ENCODE measurements at places on chromosomes 3 and 15.
A peak's percentile ranks its signal among the peaks of the same experiment; 100 is the strongest.

GRCh38 chr3:177041021-177041729, 156.1 kb downstream of the TBL1XR1 start:
- DNase-seq: no peak

DNA sequence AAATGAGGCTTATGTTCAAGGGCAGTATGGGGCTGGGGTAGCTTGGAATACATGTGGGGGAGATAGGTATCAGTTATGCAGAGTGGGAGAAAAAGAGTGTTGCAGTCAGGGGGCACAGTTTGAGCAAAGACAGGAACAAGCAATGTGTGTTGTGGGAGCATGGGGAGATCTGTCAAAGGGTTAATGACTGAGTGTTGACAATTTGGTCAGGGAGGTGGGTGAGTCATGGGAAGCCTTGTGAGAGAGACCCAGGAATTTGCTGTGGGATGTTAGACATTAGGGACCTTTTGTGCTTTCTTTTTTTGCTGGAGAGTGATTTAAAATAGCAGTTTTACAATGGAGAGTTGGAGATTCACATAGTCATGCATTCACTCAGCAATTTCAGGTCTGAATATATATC, 221.6 kb upstream of the NR2E3 start:
- peak; percentile 72 for DNase-seq

- DNase-seq: no peak
Measured at GRCh38 chr3:12192173-12192572, 33.5 kb upstream of the TIMP4 start.

- DNase-seq: no peak
Measured at GRCh38 chr3:183324083-183324482, 71.0 kb downstream of the B3GNT5 start.

- DNase-seq: no peak
Measured at GRCh38 chr15:39804026-39804425, 21.4 kb upstream of the FSIP1 start.

DNA sequence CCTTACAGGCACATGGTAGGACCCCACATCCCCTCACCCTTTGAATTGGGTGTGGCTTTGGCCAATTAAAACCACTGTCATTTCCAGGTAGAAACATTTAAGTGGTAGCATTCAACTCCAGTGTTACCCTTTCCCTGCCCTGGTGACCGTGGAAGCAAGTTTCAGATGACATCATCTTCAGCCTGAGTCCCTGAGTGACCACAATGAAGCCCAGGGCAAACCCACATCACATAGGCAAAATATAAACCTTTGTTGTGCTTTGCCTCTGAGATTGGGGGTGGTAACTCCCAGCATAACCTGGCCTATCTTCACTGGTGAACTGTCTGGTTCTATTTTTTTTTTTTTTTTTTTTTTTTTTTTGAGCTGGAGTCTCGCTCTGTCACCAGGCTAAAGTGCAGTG, 404.0 kb upstream of the WNT5A start:
- DNase-seq: no peak

DNA sequence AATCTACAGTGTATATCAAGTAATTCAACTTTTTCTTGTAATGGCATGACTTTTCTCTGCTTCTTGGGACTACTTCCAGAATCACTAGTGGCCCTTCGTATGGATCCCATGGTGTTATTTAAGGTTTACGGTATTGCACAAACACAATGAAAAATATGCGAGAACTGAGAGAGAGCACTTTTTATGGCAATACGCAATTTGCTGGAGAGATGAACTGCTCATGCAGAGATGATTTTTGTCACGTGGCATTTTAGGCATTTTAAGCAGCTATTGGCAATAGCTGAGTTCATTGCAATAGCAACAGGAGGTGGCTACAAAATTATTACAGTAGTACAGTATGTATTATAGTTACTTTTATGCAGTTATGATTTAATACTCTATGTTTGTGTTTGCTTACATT, 294.0 kb downstream of the UBE2E2 start:
- no peak for DNase-seq

- DNase-seq: no peak
Measured at GRCh38 chr3:32153414-32154204, 47.2 kb downstream of the GPD1L start.

GRCh38 chr15:40229956-40230355, 8.9 kb upstream of the PAK6 start:
- DNase-seq: no peak

- no peak for DNase-seq
Measured at GRCh38 chr3:127655641-127656040, 17.1 kb upstream of the ABTB1 start.

GRCh38 chr3:127747066-127747465, 74.3 kb downstream of the ABTB1 start:
- DNase-seq: no peak

GRCh38 chr15:87213626-87214025, 1042.9 kb downstream of the NTRK3 start:
- no peak for DNase-seq

- no peak for DNase-seq
Measured at GRCh38 chr15:96460106-96460505, 129.6 kb downstream of the NR2F2 start.

DNA sequence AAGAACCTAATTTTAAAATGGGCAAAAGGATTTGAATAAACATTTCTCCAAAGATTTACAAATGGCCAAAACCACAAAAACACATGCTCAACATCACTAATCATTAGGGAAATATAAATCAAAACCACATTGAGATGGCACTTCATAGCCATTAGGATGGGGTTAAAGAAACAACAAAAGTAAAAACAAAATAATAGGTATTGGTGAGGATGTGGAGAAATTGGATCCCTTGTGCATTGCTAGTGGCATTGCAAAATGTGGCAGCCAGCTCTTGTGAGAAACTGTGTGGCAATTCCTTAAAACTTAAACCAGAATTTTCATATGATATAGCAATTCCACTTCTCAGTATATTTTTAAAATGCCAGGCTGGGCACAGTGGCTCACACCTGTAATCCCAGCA, 126.5 kb downstream of the STT3B start:
- DNase-seq: no peak

DNA sequence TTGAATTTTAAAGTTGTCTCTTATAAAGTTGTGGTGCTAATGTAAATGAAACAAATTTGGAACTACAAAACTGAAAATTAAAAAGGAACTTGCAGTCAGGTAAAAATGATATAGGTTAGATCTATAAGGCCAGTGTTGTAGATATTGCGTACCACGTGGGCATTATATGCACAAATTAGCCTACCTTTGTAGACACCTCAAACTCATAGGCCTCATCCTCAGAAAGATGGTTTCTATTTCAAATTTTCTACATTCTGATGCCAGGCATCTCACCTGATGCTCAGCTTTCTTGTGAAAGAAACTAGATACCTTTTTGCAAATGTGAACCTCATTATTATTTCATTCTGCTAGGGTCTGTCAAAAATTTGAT, 25.6 kb downstream of the TMEM207 start:
- DNase-seq: no peak

GRCh38 chr15:85725019-85725418, 69.7 kb downstream of the KLHL25 start:
- no peak for DNase-seq

GRCh38 chr3:73568371-73568862, 56.3 kb downstream of the PDZRN3 start:
- no peak for DNase-seq

- DNase-seq: no peak
Measured at GRCh38 chr3:147413686-147414389, 4.7 kb downstream of the ZIC1 start.

GRCh38 chr3:29370476-29371420, 89.9 kb downstream of the RBMS3 start:
- DNase-seq: no peak

DNA sequence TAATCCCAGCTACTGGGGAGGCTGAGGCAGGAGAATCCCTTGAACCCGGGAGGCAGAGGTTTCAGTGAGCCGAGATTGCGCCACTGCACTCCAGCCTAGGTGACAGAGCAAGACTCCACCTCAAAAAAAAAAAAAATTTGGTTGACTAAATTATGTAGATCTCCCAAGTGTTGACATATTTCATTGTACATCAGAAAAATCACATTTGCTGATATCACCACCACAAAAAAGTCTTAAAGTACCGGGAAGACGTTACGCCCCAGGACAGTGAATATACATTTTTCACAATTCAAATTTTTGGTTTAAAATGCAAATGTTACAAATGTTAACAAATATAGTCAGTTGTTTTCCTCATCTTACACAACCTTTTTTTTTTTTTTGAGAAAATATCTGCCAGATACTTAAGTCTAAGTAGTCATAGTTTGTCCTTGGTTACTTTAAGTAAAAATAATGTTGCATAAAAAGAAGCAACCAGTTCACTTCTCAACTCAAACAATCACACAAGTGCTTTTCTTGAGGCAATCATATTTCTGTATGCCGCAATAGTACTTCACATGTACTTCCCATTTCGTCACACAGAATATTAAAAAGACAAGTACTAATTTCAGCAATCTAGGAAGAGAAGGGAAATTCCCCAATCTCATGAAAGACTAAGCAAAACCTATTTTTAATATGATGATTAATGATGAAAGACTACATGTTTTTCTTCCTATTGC, 41.0 kb upstream of the TCF12 start:
- DNase-seq: no peak

DNA sequence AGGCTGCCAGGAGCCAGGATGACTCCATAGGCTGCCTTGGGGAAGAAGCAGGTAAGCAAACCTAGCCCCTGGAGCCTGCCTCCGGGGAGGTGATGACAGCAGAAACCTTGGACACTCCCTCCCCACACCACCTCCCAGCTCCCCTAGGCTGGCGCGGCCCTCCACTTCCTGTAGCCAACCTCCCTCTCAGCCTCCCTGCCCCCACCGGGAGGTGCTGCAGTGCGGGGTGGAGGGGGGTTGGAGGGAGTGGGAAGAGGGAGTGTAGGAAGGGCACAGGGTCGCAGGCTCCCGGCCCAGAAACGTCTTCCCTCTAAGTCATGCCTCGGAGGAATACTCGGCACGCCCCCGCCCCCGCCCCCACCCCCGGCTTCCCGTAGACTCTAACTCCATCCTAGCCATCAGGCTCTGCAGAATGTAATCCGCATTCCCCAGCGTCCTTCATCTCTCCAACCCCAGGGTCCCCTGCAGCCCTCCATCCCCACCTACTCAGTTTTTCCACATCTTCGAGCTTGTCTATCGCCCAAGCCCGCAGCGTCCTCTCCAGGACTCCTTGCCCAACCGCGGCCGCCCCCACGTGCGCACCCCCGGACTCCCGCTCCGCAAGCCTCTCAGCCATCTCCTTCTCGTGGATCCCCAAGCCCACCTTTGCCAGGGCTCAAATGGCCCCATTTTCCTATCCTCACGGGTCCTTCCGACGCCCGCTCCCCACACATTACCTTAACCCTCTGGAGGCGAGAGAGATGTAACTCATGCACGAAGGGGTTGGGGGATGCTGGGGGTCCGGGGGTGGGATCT, 528 bp downstream of the LPCAT4 start:
- DNase-seq: peak; percentile 62

DNA sequence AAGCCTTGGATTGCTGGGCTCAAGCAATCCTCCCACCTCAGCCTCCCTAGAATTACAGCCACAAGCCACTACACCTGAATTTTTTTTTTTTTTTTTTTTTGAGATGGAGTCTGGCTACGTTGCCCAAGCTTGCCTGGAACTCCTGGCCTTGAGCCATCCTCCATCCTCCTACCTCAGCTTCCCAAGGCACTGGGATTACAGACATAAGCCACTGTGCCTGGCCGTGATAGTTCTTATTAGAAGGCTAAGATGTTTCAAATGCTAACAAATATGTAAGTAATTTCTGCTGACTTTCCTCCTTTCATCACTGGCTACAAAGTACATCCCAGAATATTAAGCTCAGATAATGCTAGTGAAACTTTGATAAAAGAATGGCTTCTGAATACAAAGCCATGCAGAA, 5.7 kb upstream of the SETMAR start:
- DNase-seq: no peak

DNA sequence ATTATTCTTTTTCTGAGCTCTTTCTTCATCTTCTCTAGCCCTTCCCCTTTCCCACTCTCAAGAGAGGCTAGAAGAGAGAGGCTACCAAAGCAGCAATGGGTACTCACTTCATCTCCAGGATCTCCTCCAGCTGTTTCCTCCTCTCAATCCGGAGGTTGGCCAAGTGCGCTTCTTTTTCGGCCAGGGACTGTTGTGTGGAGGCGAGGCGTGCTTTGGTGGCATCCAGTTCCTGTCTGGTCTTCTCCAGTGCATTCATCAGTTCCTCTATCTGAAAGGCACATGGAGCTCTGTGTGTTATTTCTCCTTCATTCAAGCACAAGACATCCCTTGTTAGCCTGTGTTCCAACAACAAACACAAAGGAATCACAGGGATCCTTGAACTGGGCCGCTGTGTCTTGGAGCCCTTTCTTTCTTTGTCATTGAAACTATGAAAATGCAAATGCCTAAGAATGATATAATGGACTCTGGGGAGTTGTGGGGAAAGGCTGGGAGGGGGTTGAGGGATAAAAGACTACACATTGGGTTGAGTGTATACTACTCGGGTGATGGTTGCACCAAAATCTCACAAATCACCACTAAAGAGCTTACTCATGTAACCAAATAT, 401.3 kb upstream of the WNT5A start:
- DNase-seq: no peak

- DNase-seq: no peak
Measured at GRCh38 chr3:81531263-81531662, 230.2 kb downstream of the GBE1 start.

- no peak for DNase-seq
Measured at GRCh38 chr3:52872245-52872644, 25.1 kb downstream of the STIMATE start.

DNA sequence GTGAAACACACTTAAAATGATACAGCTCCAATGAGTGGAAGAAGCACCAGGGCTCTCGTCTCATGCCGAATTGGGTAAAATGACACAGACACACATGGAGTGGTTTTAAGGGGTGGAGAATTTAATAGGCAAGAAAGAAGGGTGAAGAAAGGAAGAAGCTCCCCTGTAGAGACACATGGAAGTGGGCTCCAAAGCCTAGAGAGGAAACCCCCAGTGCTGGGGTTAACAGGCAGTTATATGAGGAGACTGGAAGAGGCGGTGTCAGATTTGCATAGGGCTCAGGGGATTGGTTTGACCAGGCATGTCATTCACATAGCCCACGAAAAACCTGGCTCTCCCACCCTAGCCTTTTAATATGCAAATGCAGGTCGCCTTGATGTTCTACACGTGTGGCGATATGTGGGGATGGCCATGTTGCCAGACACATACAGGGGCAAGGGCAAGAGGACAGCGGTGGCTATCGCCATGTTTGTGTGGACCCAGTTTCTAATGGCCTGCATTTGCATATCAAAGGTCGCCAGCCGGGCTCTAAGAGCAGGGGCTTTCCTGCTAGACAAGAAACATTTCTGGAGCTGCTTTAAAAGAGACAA, 1.9 kb upstream of the DPH6 start:
- DNase-seq: no peak

DNA sequence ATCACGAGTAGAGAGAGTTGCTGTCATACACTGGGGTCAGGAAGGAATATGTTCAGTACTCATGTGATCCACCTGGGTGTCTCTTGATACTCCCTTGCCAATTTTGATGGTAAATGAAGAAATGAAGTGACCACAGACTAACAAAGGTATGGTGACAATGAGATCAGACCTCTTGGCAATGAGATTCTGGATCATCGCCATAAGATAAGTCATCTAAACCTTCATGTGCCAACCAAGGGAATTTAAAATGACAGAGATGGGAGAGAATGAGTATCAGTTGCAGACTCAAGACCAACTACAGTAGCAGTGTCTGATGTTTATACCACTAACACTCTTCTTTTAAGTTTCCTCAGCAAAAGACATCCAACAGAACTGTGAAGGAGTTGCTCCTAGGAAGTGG, 601.0 kb downstream of the MECOM start:
- DNase-seq: no peak
